Nasal cavity respiratory epithelium epithelial cell of viscerocranial mucosa (primary cell): ENCODE measurements at places on chromosomes 5 and 9. TPM values are rescaled to one million over a fixed set of nuclear protein-coding genes. Genes with fewer than 3 reads are reported as not detected.

FOXD4 gene
- under 0.01 and 0.36 TPM in 2 replicates for total RNA-seq

PCDH1 gene
- 43.1 and 121 TPM in 2 replicates for total RNA-seq

HTR4 gene
- total RNA-seq: not detected in 2 replicates

TAF11L12 gene
- not detected in 2 replicates for total RNA-seq

SHISAL2B gene
- not detected in 2 replicates for total RNA-seq

LSM11 gene
- 3.8 and 4.1 TPM in 2 replicates for total RNA-seq

RASEF gene
- total RNA-seq: 3.4 and 20.9 TPM in 2 replicates

MRPS30 gene
- total RNA-seq: 56.7 and 93.3 TPM in 2 replicates

CCL27 gene
- total RNA-seq: 0.21 and 0.34 TPM in 2 replicates

TMEFF1 gene
- 0.21 and 0.34 TPM in 2 replicates for total RNA-seq

CPLANE1 gene
- 7.2 and 18.3 TPM in 2 replicates for total RNA-seq

SLC4A9 gene
- total RNA-seq: 0.07 and 0.34 TPM in 2 replicates

MCIDAS gene
- total RNA-seq: 0.07 TPM in 1 of 2 replicates, not detected in the other

IL5 gene
- not detected in 2 replicates for total RNA-seq

MELK gene
- 9.0 and 13.3 TPM in 2 replicates for total RNA-seq

GNAQ gene
- total RNA-seq: 28.4 and 50.5 TPM in 2 replicates

PTGER4 gene
- 10.3 and 67.3 TPM in 2 replicates for total RNA-seq

KIF24 gene
- 0.34 and 0.43 TPM in 2 replicates for total RNA-seq

IFNA7 gene
- not detected in 2 replicates for total RNA-seq

SH3PXD2B gene
- total RNA-seq: 14.0 and 47.7 TPM in 2 replicates

LVRN gene
- total RNA-seq: 0.34 and 0.36 TPM in 2 replicates

PRUNE2 gene
- total RNA-seq: under 0.01 and 0.28 TPM in 2 replicates

ZNF474 gene
- 0.28 TPM in 1 of 2 replicates, not detected in the other for total RNA-seq

EMB gene
- total RNA-seq: 31.4 and 36.0 TPM in 2 replicates

GHR gene
- total RNA-seq: 2.1 and 4.6 TPM in 2 replicates

OR1J4 gene
- total RNA-seq: not detected in 2 replicates

ECM2 gene
- total RNA-seq: 1.7 and 11.0 TPM in 2 replicates

PDE8B gene
- total RNA-seq: under 0.01 and 0.07 TPM in 2 replicates

SLC34A1 gene
- 0.14 TPM in 1 of 2 replicates, not detected in the other for total RNA-seq

BOD1 gene
- total RNA-seq: 111 and 121 TPM in 2 replicates

PPP3R2 gene
- total RNA-seq: not detected in 2 replicates

NUP214 gene
- 13.7 and 22.4 TPM in 2 replicates for total RNA-seq

PCDHAC1 gene
- 1.4 and 6.9 TPM in 2 replicates for total RNA-seq

GPR107 gene
- total RNA-seq: 26.7 and 78.1 TPM in 2 replicates

TLE4 gene
- total RNA-seq: 8.2 and 14.1 TPM in 2 replicates

PTPDC1 gene
- total RNA-seq: 7.2 and 9.2 TPM in 2 replicates

LHX2 gene
- total RNA-seq: not detected in 2 replicates

SPINK7 gene
- 1.9 and 37.3 TPM in 2 replicates for total RNA-seq

CCL21 gene
- total RNA-seq: not detected in 2 replicates

ASS1 gene
- 276 and 460 TPM in 2 replicates for total RNA-seq

PANK3 gene
- 98.1 and 123 TPM in 2 replicates for total RNA-seq

SPIN1 gene
- total RNA-seq: 86.8 and 111 TPM in 2 replicates

ATOX1 gene
- total RNA-seq: 34.3 and 39.3 TPM in 2 replicates

CDKN2B gene
- 45.5 and 124 TPM in 2 replicates for total RNA-seq

IL9 gene
- not detected in 2 replicates for total RNA-seq
